ENCODE measurements at places on chromosomes 1 and 21. TPM values are rescaled to one million over a fixed set of nuclear protein-coding genes. Genes with fewer than 3 reads are reported as not detected.

DNA sequence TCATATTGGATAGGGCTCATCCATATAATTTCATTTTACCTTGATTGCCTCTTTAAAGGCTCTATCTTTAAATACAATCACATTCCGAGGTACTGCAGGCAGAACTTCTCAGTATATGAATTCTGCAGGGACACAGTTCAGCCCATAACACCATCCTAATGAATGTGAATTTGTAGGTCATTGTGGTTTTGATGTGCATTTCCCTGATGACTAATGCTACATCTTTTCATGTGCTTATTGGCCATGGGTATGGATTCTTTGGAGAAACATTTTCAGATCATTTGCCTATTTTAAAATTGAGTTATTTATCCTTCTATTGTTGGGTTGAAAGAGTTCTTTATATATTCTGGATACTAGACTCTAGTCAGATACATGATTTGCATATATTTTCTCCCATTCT lies 9.6 kb upstream of the RPS6KC1 start:
- DNase-seq, result no peak

- DNase-seq, result no peak
Measured at GRCh38 chr1:83889707-83890106, 109.2 kb downstream of the TTLL7 start.

DNA sequence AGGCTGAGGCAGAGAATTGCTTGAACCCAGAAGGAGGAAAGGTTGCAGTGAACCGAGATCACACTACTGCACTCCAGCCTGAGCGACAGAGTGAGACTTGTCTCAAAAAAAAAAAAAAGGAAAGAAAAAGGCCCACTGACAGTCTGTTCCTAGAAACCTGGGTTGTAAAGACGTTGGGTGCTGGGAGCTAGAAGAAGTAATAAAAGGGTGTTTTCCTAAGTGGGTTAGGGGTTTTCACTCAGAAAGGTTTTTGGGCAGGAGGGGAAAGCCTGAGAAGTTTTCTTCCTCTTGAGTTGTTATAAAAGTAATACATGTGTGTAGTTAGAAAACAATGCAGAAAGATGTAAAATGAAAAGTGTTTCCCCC lies 25.4 kb downstream of the CELA3A start:
- no peak for DNase-seq

GRCh38 chr1:228109073-228109961 lies at the start of gene MRPL55:
TSS of gene MRPL55 (minus strand) at chr1:228109299. CDS start at chr1:228108260, 1,039 bp downstream.
- DNase-seq, result peak; percentile 100

DNA sequence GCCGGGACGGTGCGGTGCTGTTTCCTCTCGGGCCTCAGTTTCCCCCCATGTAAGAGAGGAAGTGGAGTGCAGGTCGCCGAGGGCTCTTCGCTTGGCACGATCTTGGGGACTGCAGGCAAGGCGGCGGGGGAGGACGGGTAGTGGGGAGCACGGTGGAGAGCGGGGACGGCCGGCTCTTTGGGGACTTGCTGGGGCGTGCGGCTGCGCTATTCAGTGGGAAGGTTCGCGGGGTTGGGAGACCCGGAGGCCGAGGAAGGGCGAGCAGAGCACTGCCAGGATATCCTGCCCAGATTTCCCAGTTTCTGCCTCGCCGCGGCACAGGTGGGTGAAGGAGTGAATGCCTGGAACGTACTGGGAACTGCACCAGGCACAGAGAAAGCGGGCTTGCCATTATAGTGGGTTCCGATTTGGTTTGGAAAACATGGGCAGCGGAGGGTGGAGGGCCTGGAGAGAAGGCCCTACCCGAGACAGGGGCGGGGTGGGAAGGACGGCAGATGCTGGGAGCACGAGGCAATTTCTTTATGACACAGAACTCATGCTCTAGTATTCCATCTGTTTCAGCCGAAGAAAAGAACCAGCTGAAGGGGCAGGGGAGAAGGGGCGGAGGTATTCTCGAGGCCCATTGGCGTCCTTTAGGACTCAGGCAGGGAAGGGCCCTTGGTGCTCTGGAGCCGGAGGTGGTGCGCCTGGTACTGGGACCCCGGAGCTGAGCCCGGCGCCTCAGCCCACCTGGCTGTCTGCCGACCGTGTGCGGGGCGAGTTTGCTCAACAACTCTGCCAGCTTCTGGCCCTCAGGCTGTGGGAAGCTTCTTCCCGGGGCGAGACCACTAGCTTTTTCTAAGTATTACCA lies 960 bp downstream of the PCSK9 start:
- DNase-seq, result no peak

- no peak for DNase-seq
Measured at GRCh38 chr21:33490991-33491372, 534 bp downstream of the DNAJC28 start.

GRCh38 chr21:26777166-26777565 lies 68.0 kb downstream of the ADAMTS1 start:
- no peak for DNase-seq

- no peak for DNase-seq
Measured at GRCh38 chr1:232252546-232253118, 377.3 kb downstream of the SIPA1L2 start.

DNA sequence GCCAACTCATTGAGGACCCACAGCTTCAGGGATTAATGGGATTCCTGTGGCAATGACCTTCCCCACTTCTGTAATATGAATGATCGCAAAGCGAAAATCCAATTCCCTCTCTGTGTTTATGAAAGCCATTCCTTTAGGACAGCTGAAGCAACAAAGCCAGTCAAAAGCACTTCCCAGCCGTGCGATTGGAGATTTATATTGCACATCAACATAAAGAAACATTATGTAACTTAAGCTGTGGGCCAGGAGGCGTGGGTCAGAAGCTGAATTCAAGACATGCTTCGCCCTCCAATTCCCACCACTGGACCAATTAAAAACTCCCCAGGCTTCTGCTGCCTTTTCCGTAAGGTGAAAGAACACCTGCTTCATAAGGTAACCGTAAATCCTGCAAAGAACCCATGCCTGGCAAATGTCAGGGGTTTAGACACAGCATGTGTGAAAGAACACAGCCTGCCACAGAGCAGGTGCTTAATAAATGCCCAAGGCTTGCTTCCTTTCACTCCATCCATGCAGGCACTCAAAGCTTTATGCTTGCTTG lies 138.9 kb upstream of the SOD1 start:
- no peak for DNase-seq

GRCh38 chr1:212440419-212440818 lies 7.7 kb downstream of the NENF start:
- DNase-seq, result no peak

GRCh38 chr1:157469752-157470675 lies 82.3 kb downstream of the FCRL5 start:
- no peak for DNase-seq

DNA sequence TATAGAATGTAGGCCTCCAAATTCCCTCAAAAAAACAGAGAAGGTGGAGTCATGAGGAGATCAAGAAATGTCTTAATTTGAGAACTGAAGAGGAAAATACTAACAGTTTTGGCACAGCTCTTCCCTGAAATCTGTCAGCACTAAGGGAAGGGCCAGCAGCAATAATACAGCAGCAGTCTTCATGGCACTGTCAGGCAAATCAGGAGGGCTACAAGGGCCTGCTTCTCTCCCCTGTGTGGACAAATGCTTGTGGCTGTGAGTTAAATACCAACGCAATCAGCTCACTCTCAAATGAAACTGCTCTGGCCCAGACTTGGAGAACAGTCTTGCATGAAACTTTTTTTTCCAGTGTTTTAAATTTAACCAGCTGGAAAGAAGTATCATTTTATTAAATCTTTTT lies 20.5 kb upstream of the CNN3 start:
- DNase-seq, result no peak

DNA sequence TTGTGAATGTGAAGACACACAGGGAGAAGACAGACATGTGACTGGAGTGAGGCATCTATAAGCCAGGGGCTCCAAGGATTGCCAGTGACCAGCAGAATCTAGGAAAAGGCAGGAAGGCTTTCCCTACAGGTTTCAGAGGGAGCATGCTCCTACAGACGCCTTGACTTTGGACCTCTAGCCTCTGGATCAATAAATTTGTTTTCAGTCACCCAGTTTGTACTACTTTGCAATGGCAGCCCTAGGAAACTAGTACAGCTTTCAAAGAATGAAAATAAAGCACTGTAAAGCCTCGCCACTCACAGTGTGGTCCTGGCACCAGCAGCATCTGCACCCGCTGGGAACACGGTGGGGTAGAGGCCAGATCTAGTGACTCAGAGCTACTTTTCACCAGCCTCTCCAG lies 510.0 kb downstream of the LTN1 start:
- no peak for DNase-seq

DNA sequence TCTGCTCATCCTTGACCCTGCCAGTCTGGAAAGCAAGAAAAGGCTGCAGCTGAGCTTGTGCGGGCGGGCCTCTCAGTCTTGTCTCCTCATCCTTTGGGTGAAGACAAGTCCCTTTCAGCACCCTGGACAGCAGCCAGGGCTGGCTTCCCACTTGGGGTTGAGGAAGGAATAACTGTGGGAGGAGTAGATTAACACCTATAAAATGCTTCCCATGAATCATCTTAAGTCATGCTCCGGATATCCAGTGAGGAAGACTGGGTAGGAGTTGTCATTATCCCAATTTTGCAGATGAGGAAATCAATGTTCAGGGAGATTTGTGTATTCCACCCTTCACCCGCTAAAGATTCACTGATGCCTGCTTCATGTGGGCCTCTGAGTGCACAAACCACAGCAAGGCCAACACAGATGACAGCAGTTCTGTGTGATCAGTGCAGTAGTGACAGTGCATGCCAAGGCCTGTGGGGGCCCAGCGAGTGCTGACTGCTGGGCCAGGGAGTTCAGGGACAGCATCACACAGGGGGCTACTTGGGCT lies 20.1 kb upstream of the COL16A1 start:
- DNase-seq, result no peak

The S1PR1 gene
- total RNA-seq, result 57.9 TPM

The KRTAP19-1 gene
- total RNA-seq, result not detected
